ENCODE measurements at places on chromosomes 13 and 19. TPM values are rescaled to one million over a fixed set of nuclear protein-coding genes. Genes with fewer than 3 reads are reported as not detected.

- no peak overlapping the region for H3K27ac ChIP-seq
- no peak for DNase-seq
- peaks cover 52% of the 10 kb centered on the region for H3K36me3 ChIP-seq
- no peaks in the 10 kb centered on the region for H3K27me3 ChIP-seq
- H3K4me3 ChIP-seq, result no peak overlapping the region
Observed at GRCh38 chr19:45710356-45711130, 18.1 kb downstream of the QPCTL start.

Gene MEIS3
- total RNA-seq, result 9.1 TPM

DNA sequence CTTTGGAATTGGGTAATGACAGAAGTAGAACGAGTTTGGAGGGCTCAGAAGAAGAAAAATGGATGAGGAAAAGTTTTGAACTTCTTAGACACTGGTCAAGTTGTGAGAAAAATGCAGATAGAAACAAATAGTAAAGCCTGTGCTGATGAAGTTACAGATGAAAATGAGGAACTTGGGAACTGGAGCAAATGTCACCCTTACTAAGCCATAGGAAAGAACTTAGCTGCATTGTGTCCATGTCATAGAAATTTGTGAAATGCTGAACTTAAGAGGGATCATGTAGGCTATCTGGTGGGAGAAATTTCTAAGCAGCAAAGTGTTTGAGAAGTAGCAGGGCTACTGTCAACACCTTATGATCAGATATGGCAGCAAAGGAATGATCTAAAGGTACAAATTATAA is 289.2 kb upstream of the PCDH9 start:
- no peak overlapping the region for H3K4me3 ChIP-seq
- H3K27ac ChIP-seq, result no peak overlapping the region
- no peaks in the 10 kb centered on the region for H3K4me1 ChIP-seq
- no peak for DNase-seq
- H3K36me3 ChIP-seq, result no peaks in the 10 kb centered on the region

Gene MAST1
- total RNA-seq, result 0.26 TPM

DNA sequence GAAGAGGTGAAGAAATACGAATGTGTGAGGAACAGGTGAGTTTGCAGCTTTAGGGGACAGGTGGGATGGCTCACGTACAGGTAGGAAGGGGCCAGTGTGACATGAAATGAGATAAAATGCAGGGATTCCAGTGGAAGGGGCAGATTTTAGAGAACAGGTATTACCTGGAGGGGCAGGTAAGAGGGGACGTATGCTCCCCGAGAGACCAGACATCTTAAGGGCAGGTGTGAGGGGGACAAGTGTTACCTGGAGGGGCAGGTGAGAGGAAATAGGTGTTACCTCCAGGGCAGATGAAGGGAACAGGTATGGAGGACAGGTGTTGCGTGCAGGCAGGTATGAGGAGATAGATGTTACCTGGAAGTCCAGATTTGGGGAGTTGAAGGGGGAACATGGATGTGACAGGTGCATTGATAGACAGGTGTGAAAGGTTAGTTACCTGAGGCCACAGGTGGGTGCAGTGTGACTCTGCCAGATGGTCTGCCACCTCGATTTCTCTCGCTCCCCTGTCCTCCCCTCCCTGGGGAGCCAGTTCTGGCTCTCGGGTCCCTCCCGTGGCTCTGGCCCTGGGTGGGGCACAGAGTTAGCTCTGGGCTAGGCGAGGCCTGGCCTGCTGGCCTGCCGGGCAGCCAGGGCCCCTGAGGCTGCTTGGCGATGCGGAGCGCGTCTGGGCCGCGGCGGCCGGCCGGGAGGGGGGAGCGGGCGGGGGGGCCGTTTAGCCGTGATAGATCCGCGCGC is 2.1 kb downstream of the ERFL start:
- peaks cover 98% of the 10 kb centered on the region for H3K27me3 ChIP-seq
- H3K4me3 ChIP-seq, result no peak overlapping the region
- H3K27ac ChIP-seq, result no peak overlapping the region
- no peak for DNase-seq

Gene NKPD1
- 0.32 TPM for total RNA-seq

DNA sequence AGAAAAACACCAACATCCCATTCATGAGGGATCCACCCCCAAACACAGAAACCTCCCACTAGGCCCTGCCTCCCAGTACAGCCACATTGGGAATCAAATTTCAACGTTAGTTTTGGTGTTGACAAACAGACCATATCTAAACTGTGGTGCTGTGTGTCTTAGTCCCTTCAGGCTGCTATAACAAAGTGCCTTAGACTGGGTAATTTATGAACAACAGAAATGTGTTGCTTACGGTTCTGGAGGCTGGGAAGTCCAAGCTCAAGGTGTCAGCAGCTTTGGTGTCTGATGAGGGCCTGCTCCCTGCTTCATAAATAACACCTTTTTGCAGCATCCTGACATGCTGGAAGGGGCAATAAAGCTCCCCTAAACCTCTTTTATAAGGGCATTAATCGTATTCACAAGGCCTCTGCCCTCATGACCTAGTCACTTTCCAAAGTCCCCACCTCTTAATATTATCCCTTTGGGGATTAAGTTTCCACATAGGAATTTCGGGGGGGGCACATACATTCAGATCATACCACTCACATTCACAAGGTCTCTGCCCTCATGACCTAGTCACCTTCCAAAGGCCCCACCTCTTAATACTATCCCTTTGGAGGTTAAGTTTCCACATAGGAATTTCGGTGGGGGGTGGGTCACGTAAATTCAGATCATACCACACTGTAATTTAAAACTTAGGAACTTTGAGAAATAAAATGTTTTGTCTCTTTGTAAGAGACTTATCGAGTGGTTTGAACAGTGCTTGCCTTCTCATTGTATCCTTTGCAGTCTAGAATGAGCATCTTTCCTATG is 27.5 kb downstream of the ZNF507 start:
- H3K4me1 ChIP-seq, result no peaks in the 10 kb centered on the region
- H3K4me3 ChIP-seq, result no peak overlapping the region
- no peak overlapping the region for H3K27ac ChIP-seq
- H3K36me3 ChIP-seq, result peaks cover 62% of the 10 kb centered on the region
- DNase-seq, result no peak

Gene CLDND2
- 2.5 TPM for total RNA-seq

DNA sequence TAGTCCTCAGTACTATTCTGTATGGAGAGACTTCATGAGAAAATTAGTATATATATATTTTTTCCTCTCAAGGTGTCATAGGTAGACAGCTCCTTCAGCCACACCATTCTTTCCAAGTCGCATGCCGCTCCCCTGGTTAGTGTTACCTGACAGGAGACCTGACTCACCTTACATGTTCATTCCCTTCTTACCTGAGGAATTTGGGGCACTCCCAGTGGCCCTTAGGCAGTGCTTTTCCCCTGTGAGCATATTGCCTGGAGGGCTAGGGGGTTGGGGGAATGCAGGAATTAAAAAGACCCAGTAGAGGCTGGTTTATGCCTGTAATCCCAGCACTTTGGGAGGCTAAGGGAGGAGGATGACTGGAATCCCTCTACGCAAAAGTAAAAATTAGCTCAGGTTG is 9.0 kb upstream of the ACTN4 start:
- H3K27ac ChIP-seq, result no peak overlapping the region
- DNase-seq, result no peak
- H3K27me3 ChIP-seq, result no peaks in the 10 kb centered on the region
- H3K36me3 ChIP-seq, result no peaks in the 10 kb centered on the region
- H3K4me3 ChIP-seq, result no peak overlapping the region

GRCh38 chr19:8116437-8117293 is 32.7 kb downstream of the FBN3 start:
- no peak for DNase-seq
- no peaks in the 10 kb centered on the region for H3K36me3 ChIP-seq
- H3K4me1 ChIP-seq, result no peaks in the 10 kb centered on the region
- H3K27me3 ChIP-seq, result no peaks in the 10 kb centered on the region
- H3K27ac ChIP-seq, result no peak overlapping the region

Gene CEACAM20
- total RNA-seq, result not detected

- no peak for DNase-seq
- peaks cover 65% of the 10 kb centered on the region for H3K36me3 ChIP-seq
- no peak overlapping the region for H3K4me3 ChIP-seq
- no peaks in the 10 kb centered on the region for H3K27me3 ChIP-seq
Observed at GRCh38 chr13:46143184-46143701, 38.4 kb upstream of the CPB2 start.

- H3K27ac ChIP-seq, result peak overlapping the region; percentile 79
- H3K4me1 ChIP-seq, result no peaks in the 10 kb centered on the region
- no peaks in the 10 kb centered on the region for H3K27me3 ChIP-seq
- DNase-seq, result no peak
- H3K36me3 ChIP-seq, result peaks cover 80% of the 10 kb centered on the region
Observed at GRCh38 chr19:7644550-7644877, 7.6 kb downstream of the STXBP2 start.

Gene KIR2DL3
- total RNA-seq, result 0.46 TPM

- no peak overlapping the region for H3K4me3 ChIP-seq
- no peak overlapping the region for H3K27ac ChIP-seq
- no peaks in the 10 kb centered on the region for H3K27me3 ChIP-seq
- no peaks in the 10 kb centered on the region for H3K4me1 ChIP-seq
Observed at GRCh38 chr13:98722958-98723357, 29.5 kb downstream of the SLC15A1 start.

- no peaks in the 10 kb centered on the region for H3K27me3 ChIP-seq
- no peak overlapping the region for H3K27ac ChIP-seq
- no peak overlapping the region for H3K4me3 ChIP-seq
- no peak for DNase-seq
- H3K4me1 ChIP-seq, result peaks cover 17% of the 10 kb centered on the region
Observed at GRCh38 chr19:48290401-48290770, 20.5 kb downstream of the ZNF114 start.

DNA sequence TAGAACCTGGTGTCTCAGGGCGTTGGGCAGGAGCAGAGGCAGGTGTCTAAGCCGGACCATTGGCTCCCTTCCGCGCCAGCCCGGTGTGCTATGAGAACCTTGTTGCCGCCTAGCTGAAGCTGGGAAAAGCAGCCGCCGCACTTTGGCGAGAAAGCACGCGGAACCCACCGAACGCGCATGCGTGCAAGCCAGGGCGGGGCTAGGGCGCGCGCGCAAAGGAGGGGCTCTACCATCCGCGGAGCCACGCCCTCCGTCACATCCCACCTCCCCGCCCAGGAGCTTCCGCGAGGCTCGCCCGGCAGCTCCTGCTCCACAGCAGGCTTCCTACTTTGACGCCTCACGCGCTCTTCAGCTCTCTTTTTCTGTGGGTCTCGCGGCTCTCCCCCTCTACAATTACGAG is 51.3 kb downstream of the WDR87 start:
- H3K27me3 ChIP-seq, result no peaks in the 10 kb centered on the region
- no peak overlapping the region for H3K4me3 ChIP-seq
- H3K36me3 ChIP-seq, result no peaks in the 10 kb centered on the region
- no peak for DNase-seq
- no peak overlapping the region for H3K27ac ChIP-seq

DNA sequence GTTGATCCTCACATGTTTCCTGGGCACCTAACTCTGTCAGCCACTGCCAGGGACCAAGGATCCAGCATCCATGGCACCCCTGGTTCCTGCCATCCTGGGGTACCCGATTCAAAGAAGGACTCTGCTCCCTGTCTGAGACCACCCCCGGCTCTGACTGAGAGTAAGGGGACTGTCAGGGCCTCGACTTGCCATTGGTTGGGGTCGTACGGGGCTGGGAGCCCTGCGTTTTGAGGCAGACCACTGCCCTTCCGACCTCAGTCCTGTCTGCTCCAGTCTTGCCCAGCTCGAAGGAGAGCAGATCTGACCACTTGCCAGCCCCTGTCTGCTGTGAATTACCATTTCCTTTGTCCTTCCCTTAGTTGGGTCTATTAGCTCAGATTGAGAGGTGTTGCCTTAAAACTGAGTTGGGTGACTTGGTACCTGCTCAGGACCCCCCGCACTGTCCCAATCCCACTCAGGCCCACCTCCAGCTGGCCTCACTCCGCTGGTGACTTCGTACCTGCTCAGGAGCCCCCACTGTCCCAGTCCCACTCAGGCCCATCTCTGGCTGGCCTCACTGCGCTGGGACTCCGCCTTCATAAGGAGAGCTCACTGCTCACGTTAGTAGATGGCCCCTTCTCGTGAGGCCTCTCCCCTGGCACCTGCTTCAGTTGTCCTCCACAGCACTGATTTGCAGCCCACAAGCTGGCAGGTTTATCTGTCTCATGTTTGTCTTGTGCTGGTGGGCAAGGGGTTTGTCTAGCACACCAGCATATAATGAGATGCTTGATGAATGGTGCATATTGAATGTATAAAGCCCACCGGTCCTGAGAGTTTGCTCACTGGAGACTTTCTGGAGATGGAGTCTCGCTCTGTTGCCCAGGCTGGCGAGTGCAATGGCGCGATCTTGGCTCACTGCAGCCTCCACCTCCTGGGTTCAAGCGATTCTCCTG is 3.9 kb downstream of the RPL28 start:
- DNase-seq, result no peak
- peaks cover 63% of the 10 kb centered on the region for H3K4me1 ChIP-seq
- H3K4me3 ChIP-seq, result no peak overlapping the region

GRCh38 chr19:36150586-36150985 is 1.7 kb downstream of the COX7A1 start:
- H3K4me1 ChIP-seq, result no peaks in the 10 kb centered on the region
- no peaks in the 10 kb centered on the region for H3K27me3 ChIP-seq
- no peak overlapping the region for H3K4me3 ChIP-seq
- no peaks in the 10 kb centered on the region for H3K36me3 ChIP-seq

- no peaks in the 10 kb centered on the region for H3K36me3 ChIP-seq
- H3K4me3 ChIP-seq, result no peak overlapping the region
- H3K27me3 ChIP-seq, result no peaks in the 10 kb centered on the region
- peak overlapping the region; percentile 35 for H3K27ac ChIP-seq
Observed at GRCh38 chr19:49727217-49728030, 35.7 kb downstream of the TSKS start.

DNA sequence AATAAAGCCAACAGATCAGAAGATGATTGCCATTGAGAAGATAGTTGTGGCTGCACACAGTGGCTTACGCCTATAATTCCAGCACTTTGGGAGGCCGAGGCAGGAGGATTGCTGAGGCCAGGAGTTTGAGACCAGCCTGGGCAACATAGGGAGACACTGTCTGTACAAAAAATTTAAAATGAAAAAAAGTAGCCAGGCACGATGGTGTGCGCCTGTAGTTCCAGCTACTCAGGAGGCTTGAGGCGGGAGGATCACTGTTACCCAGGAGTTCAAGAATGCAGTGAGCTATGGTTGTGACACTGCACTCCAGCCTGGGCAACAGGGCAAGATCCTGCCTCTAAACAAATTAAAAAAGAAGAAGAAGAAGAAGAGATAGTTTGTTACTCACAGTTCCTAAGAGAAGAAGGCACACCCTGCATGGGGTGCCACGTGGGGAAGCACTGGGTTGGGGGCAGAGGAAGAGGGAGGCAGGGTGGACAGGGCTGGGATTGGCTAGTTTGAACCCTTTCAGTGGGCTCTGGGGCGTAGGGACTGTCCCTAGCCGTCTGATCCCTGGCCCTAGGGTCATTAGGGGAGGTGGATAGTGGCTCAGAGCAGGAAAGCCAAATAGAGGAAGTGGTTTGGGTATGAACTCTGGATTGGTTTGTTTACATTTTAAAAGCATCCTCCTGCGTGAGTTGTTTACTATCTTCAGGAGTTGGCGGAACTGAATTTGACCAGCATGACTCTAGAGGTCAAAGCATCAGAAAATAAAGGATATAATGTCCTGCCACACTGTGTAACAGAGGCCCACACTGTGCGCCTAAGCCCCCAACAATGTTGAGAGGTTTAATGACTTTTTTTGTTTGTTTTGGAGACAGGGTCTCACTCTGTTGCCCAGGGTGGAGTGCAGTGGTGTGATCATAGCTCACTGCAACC is 60.5 kb upstream of the MEDAG start:
- H3K4me3 ChIP-seq, result no peak overlapping the region
- no peak overlapping the region for H3K27ac ChIP-seq
- DNase-seq, result no peak
- no peaks in the 10 kb centered on the region for H3K36me3 ChIP-seq

GRCh38 chr13:40379794-40380578 is 286.5 kb downstream of the FOXO1 start:
- no peaks in the 10 kb centered on the region for H3K36me3 ChIP-seq
- no peak overlapping the region for H3K27ac ChIP-seq
- H3K4me3 ChIP-seq, result no peak overlapping the region
- peaks cover 5% of the 10 kb centered on the region for H3K4me1 ChIP-seq
- no peaks in the 10 kb centered on the region for H3K27me3 ChIP-seq
- no peak for DNase-seq

All from spleen (tissue), 13 donors.